ENCODE measurements at places on chromosomes 2 and 18.

DNA sequence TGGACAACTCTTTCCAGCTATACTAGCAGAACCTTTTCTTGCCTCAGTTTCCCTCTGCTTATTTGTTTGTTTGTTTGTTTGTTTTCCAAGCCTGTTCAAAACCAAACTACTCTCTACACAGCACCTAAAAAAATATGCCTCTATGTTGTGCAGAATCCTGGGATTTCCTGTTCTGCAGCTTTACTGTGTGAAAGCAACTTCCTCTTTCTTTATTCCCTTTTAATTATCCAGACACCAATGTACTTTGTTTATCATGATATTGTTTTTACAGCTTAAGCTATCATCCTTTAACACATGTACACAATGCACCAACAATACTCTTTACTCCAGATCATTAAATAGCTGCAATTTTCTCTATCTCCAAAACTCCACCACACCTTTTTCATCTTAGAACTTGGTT lies 259.5 kb downstream of the EPHA4 start:
- DNase-seq, result no peak

DNA sequence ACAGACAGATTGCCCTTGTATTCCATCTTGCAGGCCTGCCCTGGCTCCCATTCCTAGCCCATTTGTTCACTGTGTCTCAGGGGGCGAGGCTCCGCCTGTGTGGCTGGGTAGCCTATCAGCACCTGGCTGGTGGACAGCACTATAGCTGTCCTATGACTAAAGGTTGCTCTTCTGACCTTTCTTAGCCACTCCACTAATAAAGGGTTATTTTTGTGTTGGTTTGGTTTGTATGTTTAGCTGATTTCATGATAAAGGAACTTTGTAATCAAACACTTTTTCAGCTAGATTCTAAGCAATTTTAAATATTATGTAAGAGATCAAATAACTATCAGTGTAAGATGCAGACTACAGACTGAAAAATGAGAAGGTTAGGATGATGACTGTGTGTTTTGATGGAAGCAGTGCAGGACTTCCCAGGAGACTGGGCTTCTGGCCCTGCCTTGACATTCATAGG lies 72.2 kb downstream of the CRIM1 start:
- no peak for DNase-seq

DNA sequence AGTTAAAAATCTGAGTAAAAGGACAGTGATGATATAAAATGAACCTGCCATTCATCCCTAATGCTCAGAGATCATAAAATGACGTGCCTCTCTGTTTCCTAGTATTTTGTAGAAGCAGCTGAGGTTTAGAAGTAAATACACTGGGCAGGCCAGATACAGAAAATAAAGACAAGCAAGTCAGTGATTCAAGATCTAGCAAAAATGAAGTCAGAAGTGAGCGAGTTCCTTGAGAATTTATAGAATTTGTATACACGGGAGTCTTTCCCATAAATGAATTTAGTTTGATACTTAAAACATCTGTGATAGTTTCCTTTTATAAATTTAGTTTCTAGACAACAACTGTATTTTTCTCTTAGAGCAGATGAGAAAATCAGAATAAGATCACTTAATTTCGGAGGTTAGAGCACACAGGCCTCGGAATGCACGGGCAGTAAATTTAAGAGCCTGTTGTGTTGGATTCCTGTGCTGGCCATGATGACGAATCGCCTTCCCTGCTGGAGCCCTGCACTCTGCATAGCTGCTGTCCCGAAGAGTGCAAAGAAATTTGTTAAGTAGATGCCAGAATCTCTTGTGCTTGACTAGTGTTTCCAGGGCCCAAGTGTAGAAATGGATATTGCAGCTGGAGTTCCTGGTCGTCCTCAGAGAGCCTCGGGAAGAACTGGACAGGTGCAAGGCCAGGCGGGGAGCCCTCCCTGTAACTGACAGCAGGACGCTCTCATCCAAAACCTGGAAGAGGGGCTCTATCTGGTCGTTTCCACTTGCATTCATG lies 83.7 kb upstream of the RBM44 start:
- no peak for DNase-seq

DNA sequence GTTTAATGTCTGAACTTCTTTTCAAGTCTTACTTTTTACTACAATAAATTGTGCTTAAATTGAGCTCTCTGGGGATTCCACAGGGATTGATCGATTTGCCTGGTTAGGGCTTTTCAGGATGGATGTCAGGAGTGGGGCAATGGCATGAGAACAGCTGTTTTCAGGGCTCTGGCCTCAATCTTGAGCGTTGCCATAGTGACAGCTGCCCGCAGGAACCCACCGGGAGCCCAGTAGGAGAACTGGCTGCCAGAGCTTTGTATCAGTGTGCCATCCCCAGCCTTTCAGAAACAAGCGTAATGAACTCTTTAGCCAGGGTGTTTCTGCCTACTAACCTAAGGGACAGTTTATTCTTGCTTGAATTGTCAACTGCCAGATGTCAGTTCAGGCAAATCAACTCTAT lies 93.5 kb downstream of the GALNT3 start:
- DNase-seq, result no peak

- DNase-seq, result no peak
These were observed 24.0 kb downstream of the BUB1 start for GRCh38 chr2:110653861-110654260.
